Vagina (tissue), 2 donors: ENCODE measurements at places on chromosomes 13 and 19.

- no peak for DNase-seq
Measured at GRCh38 chr13:112586334-112586960, 1.5 kb downstream of the TUBGCP3 start.

- DNase-seq, result no peak
Measured at GRCh38 chr13:77431449-77431848, 104.1 kb upstream of the SCEL start.

GRCh38 chr19:27734496-27735220, 1478.3 kb downstream of the UQCRFS1 start:
- DNase-seq, result no peak

- no peak for DNase-seq
Measured at GRCh38 chr13:20377720-20378119, 145.6 kb upstream of the GJB6 start.

GRCh38 chr19:8261347-8261746, 46.8 kb downstream of the CD320 start:
- DNase-seq, result no peak

GRCh38 chr13:99500839-99501183, 461 bp upstream of the TM9SF2 start:
- DNase-seq, result no peak

GRCh38 chr13:77398825-77399620, 72.1 kb upstream of the MYCBP2 start:
- no peak for DNase-seq

- no peak for DNase-seq
Measured at GRCh38 chr13:79722885-79723445, 242.0 kb downstream of the NDFIP2 start.

DNA sequence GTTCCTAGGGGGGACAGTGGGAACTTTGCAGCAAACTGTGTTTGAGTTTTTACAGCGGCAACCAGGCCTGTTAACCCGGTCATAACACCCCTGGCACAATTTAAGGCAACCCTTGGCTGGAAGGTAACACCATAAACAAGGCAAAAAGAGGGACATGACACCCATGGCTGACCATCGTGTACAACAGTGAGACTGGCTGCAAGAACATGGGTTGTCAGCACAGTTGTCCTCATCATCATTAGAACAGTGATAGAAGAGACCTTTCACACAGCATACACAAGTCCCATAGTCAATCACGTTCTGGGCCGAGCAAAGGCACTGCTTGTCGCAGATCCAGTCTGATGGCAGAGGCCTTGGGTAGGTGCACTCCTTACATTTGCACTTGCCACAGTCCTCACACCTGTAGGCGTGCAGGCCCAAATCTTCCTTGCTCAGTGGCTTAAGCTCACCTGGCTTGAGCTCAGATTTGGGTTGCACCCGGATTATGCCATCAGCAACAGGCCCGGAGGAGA, 4.1 kb downstream of the SPRY2 start:
- DNase-seq, result no peak

DNA sequence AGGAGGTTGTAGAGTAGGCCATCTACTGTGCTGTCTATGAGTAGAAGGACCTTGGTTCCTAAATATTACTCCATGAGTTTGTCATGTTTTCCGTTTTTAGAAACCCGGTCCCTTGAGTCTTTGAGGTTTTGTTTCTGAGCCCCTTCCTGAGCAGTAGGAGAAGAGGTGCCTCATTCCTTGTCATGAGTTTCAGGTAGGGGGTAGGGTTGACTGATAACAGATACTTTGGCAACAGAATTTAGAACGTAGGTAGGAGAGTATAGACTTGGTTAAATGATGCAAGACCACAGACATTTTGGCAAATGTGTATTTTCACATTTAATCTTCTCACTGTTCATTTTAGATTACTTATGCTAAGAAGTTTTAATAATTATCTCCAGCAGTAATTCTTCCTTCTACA, 24.6 kb downstream of the LMO7 start:
- no peak for DNase-seq

- DNase-seq, result no peak
Measured at GRCh38 chr13:104740641-104741222, 1674.5 kb upstream of the SLC10A2 start.

- no peak for DNase-seq
Measured at GRCh38 chr19:55336101-55336500, 3.6 kb upstream of the KMT5C start.

DNA sequence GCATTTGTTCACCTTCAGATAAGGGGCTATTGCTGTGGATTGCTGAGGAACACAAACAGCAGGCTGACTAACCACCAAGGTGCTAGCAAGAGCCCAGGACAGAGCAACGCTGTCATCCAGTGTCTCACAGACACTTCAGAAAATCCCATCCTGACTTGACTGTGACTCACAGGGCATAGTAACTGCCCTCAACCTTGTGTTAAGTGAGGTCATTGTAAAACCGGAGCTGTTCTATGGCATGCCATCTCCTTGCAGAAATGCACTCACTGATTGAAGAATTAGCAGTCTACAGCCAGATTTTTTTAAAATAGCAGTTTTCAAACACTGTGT, 51.1 kb downstream of the TNFRSF19 start:
- no peak for DNase-seq

DNA sequence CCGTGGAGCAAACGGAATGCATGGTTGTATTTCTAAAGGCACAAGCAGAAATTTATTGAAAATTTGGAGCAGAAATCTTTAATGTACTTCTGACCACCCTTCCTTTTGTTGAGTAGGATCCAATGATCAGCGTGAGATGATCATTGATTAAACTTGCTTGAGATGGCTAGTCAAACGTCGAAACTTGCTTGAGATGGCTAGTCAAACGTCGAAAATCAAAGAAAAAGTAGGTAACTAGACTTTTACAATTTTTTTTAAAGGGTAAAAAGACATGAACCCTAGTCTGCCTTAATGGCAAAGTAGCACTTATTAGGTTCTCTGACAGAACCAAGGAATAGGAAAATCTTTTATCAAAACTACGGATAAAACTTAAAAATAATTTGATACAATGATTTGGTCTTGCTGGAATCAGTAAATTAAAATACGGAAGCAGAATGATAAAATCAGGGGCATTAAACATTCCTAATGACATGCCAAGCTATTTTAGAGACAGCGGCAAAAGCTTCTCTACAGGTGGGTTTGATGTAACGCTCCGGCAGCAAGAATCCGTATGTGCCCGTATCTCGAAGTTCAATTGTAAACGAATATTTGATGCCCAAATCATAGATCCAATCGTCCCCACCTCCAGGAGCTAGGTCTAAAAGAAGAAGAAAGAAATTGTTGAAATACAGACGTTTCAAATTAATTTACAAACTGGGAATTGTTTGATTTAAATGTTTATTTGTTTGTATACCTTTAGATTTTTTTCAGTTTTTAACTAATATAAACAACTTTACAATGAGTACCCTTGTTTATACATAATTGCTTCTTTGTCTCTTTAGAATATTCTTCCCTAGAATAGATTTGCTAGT, 841 bp upstream of the ZC3H13 start:
- no peak for DNase-seq

DNA sequence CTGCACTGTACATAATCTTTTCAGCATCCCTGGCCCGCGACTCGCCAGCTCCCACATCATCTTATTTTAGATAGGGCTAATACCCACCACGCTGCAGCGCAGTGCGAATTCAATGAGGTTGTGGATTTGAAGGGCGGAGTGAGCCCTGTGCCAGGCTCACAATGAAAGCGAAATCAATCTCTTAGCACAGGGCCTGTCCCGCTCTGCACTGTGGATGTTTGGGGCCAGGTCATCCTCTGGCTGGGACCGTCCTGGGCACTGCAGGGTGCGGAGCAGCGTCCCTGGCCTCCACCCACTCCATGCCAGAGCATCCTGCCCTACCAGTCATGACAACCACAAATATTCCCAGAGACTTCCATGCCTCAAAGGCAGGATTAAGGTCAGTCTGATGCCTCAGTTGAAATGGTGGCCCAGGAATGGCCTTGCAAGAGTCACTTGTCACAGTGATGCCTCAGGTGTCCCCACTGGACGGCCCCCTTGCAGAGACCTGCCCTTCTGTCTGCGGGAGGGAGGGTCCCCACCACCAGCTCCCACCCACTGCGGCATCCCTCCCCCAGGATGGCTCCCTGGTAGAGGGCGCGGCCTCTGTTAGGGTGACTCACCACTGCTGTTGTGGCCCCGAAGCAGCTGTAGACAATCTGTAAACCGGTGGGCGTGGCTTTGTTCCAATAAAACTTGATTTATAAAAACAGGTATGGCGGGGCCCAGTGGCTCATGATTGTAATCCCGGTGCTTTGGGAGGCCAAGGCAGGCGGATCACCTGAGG, 5.6 kb downstream of the UHRF1 start:
- DNase-seq, result no peak

DNA sequence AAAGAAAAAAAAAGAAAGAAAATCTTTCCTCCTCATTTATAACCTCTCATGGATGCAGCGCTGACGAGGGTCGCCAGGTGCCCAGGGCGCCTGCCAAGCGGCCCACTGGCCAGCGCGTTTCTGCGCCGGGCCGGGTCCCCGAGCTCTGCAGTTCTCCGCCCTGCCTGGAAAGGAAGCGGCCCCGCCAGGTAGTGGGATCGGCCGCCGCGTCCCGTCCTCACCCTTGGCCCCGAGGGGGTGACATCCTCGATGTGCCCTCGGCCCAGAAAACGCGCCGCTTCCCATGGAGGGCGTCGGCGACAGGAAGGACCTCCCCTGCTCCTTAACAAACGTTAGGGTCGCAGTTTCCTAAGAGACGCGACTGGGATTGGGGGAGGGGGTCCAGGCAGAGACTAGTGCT, 56.9 kb downstream of the ZNF726 start:
- DNase-seq, result no peak

DNA sequence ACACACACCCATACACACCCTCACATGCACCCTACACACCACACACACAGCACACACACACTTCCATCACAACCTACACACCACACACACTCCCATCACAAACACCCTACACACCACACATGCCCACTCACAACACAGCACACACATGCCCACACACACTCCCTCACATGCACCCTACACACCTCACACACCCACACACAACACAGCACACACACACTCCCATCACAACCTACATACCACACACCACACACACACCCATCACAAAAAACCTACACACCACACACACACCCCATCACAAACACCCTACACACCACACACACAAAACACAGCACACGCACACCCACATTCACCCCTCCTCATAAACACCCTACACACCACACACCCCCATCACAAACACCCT, 15.1 kb downstream of the PEPD start:
- no peak for DNase-seq

DNA sequence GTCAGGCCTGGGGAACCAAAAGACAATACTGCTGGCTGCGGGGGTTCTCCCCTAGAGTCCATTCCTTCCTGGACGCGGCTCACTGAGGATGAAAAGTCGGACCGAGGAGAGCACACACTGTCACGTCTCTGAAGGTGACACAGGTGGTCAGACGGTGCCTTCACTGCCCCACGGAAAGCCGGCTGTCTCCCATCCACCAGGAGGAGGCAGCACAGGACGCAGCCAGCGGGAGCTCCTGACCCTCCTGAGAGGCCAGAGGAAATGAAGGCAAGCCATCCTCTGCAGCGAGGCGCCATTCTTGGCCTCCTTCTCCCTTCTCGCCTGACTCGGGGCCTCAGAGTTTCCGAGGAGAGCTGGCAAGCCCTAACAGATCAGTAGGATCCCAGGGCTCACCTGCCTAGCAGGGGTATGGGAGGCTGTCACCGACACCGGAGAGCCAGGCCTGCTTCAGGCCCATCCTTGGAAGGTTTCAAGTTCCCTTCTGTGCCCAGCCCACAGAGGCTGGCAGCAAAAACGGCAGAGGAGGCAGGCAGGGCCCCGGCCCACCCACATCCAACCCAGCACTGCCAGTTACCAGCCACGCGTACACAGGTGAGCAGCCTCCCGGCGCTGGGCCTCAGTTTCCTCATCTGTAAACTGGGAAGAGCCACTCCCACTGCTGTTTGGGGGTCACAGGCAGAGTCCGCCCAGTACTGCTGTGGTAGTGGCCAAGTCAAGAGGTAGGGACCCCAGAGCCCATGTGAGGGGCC, 4.5 kb downstream of the REXO1 start:
- DNase-seq, result no peak

- no peak for DNase-seq
Measured at GRCh38 chr13:74027161-74027779, 106.9 kb downstream of the KLF12 start.

DNA sequence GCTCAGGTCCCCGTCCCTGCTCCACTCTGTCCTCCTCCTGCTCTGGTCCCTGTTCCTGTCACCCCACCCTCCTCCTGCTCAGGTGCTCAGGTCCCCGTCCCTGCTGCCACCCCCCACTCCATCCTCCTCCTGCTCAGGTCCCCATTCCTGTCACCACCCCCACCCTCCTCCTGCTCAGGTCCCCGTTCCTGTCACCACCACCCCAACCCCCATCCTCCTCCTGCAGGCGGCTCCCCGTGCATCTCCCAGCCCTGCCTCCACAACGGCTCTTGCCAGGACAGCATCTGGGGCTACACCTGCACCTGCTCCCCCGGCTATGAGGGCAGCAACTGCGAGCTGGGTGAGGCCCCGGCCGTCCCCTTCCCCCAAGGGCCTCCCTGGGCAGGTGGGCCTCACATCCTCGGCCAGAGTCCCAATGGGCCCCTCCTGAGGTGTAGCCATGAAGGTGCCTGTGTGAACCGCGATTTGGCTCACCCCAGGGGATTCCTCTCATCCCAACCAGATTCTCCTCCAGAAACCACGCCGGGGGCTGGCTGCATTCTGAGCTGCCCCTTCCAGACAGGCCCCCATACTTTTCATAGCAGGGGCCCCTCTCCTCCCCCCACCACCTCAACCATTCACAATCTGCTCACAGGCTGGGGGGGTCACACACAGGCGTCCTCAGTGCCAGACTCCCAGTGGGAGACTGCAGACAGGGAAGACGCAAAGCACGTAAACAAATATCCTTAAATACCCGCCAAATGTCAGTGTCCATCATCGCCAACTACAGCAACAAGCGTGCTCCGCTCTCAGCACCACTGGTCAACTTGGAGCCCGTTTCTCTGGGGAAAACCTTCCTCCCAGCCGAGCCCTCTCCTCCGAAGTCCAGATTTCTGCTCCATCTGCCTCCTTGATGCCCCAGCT, 4.6 kb downstream of the PROZ start:
- DNase-seq, result no peak

GRCh38 chr19:11202488-11203193, 5.3 kb upstream of the KANK2 start:
- no peak for DNase-seq

DNA sequence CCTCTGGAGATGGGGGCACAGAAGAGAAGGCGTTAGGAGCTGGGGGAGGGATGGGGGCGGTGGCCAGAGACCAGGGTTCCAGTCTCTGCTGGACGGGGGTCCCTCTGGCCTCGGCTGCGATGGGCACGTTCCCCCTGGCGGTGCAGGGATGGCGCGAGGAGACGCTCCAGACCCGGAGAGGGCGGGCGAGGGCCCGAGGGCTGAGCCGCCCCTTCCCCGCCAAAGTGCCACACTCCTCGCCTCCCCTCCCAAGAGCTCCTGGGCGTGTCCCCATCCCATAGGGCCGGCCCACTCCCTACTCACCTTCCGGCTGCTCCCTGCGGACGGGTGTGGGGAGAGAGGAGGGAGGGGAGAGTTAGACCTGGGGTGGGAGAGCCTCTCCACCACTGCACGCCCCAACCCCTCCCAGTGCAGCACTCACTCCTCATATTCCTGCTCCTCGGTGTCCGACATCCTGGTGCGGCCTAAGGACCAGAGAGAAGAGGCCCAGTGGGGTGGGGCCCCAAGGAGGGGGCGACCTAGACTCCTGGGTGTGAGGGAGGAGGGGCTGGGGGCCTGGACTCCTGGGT, 2.2 kb downstream of the TNNT1 start:
- no peak for DNase-seq
